Stimulated activated CD8-positive, alpha-beta memory T cell treated with anti-CD3 and anti-CD28 coated beads, Interleukin-4, amount 100 ng/mL, for 4 hours (primary cell): ENCODE measurements at places on chromosomes 2 and 18.
A peak's percentile ranks its signal among the peaks of the same experiment; 100 is the strongest.

GRCh38 chr2:127025359-127026166 is 81.4 kb downstream of the BIN1 start:
- peak; percentile 14 for DNase-seq

DNA sequence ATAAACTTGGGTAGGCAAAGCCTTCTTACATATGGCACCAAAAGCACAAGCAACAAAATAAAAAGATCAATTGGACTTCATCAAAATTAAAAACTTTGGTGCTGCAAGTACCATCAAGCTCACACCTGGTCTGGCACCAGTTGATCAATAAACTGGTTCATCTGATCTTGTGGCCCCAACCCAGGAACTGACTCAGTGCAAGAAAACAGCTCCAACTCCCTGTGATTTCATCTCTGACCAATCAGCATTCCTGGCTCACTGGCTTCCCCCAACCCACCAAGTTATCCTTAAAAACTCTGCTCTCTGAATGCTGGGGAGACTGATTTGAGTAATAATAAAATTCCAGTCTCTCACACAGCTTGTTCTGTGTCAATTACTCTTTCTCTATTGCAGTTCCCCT is 8.4 kb downstream of the EPG5 start:
- no peak for DNase-seq

- no peak for DNase-seq
These were observed 638 bp upstream of the IRS1 start for GRCh38 chr2:226799976-226800940.

- no peak for DNase-seq
These were observed 60.0 kb downstream of the RNF144A start for GRCh38 chr2:6977113-6977741.

- DNase-seq: no peak
These were observed 15.0 kb upstream of the TANC1 start for GRCh38 chr2:158953454-158953853.

DNA sequence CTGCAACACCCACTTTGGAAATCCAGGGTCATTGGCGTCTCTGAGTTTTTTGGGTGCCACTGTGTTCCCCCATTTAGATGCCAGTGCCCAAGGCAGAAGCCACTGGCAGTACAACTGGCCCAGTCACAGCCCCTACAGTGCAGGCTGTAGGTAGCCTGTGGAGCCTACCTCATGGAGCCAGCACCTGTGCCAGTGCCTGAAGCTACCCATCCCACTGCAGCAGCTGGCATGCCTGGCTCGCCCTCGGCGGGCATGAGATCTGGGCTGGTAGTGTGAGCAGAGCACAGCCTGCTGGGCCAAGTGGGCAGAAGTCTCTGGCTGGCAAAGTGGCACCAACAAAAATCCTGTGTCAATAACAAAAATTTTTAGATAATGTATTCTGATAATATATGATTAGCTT is 1111.4 kb upstream of the NXPH2 start:
- DNase-seq: no peak

DNA sequence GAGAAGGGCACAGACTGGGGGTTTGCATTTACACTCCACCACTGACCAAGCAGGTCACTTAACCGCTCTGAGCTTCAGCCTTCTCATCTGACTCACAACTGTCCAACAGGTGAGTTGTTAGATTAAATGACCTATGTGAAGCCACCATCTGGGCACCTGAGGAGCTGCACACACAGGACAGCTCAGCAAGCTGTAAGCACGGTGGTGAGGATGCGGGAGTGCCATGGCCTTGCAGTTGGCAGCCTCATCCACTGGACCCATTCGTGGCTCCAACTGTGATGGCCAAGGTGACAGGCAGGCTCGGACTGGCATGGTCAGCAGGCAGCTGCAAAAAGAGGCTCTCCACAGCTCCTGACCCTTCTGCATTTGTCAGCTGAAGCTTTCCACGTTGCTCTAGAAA is 23.3 kb upstream of the AMMECR1L start:
- no peak for DNase-seq

DNA sequence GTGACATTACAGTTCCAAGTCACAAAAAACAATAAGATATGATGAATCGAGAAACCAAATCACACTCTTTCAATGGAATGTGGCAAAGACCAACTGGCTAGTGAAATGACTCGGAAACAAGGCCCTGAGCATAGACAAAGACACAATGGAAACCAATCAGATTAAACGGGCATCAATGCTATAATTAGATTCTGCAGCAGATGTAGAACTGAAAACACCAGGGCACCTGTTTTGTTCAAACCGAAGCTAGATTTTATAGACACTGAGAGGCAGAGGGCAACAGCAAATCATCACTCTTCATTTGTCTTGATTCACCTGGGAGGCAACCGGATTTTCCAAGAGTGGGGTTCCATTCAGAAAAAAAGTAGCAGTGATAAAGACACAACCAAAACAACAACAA is 92.8 kb upstream of the BARD1 start:
- no peak for DNase-seq

DNA sequence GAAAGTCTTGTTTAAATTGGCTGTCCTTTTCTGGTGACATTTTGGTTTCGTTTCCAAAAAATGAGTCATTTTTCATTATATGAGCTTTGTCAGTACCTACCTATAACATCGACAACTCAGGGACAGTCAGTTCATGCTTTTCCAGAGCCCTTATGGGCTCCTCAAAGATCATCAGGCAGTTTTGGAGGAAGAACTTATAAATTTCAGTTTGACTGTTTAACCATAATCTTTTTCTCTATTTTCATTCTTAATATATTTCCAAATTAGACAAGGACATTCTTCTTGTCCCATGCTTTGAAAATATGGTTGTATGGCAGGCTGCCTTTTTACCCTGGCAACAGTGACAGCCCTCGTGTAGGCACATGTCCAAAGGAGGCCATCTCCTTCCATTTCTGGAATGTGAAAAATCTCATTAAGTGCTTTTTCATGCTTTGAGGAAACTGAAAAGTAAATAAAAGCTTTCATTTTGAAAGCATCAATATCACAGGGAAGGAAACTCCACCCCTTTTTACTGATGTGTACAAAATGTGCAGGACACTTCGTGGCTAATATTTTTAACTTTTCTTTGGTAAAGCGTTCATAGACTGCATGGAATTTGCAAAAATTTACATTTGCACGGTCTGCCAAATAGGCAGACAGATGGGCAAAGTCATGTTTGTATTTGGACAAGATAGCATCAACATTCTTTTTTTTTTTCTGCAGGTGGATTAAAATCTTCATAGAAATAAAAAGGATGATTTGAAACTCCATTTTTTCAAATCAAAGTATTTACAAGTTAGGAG is 7.2 kb upstream of the PROC start:
- no peak for DNase-seq

- no peak for DNase-seq
These were observed 170.7 kb downstream of the CTIF start for GRCh38 chr18:48709371-48710062.

DNA sequence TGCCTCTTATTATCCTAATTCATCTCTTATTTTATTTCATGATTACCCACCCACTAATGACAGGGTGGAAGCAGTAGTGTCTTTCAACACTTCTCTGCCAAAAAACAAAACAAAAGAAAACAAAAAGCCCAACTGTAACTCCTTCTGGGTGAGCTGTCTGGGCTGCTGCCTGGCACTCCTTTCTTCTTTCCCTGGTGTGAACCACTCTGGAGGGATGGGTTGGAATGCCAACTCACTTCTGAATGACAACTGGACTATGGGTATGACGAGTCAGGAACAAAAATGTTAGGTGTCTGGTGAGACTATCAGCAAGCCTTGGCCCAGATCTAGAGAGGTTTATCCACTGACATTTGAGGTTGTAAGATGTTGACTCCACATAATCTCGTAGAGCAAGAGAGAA is 88.3 kb upstream of the ITGB6 start:
- DNase-seq: no peak

- DNase-seq: no peak
These were observed 107.6 kb downstream of the TRIB2 start for GRCh38 chr2:12824351-12824777.

DNA sequence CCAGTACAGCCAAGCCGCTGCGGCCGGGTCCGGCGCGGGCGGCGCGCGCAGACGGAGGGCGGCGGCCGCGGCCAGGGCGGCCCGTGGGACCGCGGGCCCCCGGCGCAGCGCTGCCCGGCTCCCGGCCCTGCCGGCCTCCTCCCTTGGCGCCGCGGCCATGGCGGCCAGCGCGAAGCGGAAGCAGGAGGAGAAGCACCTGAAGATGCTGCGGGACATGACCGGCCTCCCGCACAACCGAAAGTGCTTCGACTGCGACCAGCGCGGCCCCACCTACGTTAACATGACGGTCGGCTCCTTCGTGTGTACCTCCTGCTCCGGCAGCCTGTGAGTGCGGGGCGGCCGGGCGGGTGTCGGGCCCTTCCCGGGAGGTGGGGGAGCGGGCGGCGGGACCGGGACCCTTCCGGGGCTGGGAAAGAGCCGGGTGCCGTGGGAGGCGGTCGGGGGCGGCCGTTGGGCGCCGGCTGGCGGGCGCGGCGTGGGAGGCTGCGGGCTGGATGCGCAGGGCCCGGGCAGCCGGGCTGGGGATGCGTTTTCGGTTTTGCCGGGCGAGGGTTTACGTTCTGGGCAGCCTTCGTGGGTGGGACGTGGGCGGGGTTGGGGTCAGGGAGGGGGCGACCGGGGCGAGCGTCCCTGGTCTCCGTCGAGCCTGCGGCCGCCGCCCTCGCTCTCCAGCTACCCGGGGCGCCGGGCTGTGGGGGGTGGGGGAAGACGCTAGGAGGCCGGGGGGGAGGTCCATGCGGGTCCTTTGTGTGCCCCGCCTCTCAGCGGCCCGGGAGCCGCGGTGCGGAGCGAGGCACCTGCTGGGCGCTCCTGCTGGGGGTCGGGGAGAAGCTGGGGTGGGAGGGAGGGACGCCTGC is 537 bp downstream of the AGFG1 start:
- DNase-seq: no peak

GRCh38 chr2:150609831-150610582 is 122.5 kb upstream of the RND3 start:
- no peak for DNase-seq

GRCh38 chr2:232332940-232333259 is 45.7 kb upstream of the ALPP start:
- DNase-seq: no peak

DNA sequence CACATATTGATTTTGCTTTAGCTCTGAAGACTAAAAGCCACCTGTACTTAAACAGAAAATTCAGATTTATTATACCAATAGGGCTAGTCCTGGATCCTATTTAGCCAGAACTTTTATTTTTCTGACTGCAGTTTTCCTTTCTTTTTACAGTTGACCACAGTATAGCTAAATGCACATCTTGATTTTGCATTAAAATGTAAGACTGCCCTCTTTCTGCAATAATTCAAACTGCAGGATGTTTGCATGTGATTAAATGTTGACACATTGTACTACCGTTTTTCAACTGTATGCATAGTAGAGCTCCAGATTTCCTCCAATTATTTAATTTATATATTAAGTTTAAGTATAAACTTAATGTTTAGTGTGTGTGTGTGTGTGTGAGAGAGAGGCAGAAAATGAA is 1262.9 kb downstream of the SUCLG1 start:
- DNase-seq: no peak

DNA sequence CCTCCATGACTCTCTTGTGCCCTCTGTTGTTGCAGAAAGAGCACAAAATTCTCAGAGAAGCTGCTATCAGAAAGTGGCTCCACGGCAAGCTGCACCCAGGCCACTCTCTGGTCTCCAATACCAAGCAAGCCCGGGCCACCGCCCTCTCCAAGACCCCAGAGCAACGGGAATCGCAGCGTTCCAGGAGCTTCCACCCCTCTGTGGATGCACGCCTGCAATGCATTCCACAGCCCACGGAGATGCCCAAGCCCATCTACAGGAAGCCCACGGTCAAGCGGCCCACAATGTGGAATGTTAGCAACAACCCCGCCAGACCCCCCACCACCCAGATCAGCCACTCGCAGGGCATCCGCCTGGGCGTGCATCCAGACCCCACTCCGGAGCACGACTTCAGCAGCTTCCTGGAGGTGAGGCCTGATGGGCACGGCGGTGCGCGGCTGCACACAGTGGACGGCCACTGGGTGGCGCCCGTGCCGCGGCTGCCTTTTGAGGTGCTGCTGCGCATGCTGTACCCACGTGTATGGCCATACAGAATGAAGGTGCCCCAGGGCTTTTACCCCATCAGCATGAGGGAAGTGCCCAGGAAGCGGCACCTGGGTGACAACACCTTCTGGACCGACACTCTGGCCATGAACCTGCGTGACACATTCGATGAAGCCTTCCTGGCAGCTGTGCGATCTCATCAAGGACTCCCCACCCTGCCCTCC is 6.3 kb downstream of the ANKRD53 start:
- peak; percentile 60 for DNase-seq

DNA sequence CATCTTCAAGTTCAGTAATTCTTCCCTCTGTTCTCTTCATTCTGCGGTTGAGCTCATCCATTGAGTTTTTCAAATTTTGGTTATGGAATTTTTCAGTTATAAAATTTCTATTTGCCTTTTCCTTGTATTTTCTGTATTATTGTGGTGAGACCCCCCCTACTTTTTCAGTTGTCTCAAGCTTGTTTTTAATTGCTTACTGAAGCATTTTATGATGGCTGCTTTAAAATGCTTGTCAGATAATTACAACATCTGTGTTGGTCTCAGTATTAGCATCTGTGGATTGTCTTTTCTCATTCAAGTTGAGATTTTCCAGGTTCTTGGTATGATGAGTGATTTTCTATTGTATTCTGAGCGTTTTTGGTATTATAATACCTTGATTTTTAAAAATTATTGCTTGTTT is 121.2 kb upstream of the REV1 start:
- DNase-seq: no peak

DNA sequence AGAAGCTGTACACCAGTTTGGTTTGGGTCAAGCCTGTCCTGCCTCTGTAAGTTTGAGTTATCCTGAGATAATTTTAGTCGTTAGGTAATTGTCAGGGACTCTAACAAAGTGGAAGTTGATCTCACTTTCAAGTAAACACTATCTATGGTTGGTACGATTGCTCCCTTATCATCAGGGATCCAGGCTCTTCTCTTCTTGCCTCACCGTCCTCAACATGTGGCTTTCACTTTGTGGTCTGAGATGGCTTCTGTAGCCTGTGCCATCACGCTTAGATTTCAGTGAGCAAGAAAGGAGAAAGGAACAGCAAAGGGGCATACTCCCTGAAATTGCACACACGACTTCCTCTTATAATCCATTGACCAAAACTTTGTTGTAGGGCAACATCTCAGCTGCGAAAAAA is 115.6 kb downstream of the CTAGE1 start:
- DNase-seq: no peak

- DNase-seq: no peak
These were observed 29.3 kb upstream of the AGFG1 start for GRCh38 chr2:227442639-227443038.

DNA sequence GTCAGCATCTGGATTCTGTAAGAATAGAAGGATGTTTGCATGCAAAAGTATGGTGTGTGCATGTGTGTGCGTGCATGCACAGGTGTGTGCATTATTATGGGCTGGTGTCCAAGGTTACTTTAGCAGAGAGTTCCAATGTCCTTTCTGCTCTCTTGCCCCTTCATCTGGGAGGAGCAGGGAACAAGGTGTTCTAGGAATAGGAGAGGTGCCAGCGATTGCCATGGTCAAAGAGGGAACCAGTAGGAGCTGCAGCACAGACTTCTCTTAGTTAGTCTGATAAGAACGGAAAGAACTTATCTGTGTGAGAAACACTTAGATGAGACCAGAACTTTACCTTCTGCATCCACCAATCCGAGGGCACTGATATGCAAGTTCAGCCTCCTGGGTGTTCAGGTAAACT is 8.3 kb downstream of the GPR45 start:
- no peak for DNase-seq
